ENCODE measurements at places on chromosomes 7 and 10. TPM values are rescaled to one million over a fixed set of nuclear protein-coding genes. Genes with fewer than 3 reads are reported as not detected.

DNA sequence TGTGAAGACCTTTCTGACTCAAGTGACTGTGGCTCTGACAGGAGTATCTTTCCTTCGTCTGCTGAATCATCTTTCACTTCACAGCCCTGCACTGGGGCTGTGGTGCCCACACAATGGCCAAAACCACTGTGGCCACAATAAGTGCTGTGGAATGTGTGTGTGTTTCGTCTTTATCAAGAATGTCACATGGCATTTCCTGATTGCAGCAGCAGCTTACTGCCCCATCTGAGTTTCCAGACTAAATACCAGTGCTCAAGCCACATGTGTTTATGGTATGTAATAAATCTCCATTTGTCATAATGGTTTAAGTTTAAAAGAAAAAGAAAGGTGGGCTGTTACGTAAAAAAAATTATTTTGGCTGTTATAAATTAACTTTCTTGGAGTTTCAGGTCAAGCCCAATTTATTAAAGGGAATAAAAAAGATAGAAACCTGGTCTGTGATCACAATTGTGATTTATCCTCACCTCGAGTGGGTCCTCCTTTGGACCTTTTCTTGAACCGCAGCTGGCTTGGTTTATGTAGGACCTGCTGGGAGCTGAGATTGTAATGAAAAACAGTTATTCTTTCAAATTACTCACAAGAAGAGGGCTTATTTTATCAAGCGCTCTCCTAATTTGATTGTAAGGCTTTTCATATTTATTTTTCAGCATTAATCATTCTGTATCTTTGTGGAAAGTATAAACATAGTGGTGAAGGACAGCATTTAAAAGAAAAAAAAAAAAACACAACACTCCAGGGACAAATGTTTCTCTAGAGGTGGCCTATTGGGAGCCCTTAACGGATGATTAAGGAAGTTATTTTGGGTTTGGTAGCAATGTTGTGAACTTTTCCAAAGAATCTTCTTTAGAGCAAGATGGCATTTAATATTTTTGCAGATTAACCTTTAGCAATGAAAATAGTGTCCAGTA, 116.2 kb downstream of the LRMDA start:
- no peak overlapping the region for H3K4me3 ChIP-seq
- no peaks in the 10 kb centered on the region for H3K27me3 ChIP-seq
- no peaks in the 10 kb centered on the region for H3K4me1 ChIP-seq
- DNase-seq, result no peak
- no peak overlapping the region for H3K27ac ChIP-seq

GRCh38 chr7:113085781-113086390, 741 bp downstream of the GPR85 start:
- no peaks in the 10 kb centered on the region for H3K36me3 ChIP-seq
- H3K27ac ChIP-seq, result no peak overlapping the region
- H3K4me3 ChIP-seq, result no peak overlapping the region

Gene EPO
- 0.29 TPM for total RNA-seq

- H3K36me3 ChIP-seq, result no peaks in the 10 kb centered on the region
- no peak overlapping the region for H3K4me3 ChIP-seq
- DNase-seq, result peak; percentile 49
- H3K4me1 ChIP-seq, result no peaks in the 10 kb centered on the region
- H3K27me3 ChIP-seq, result no peaks in the 10 kb centered on the region
These were observed 1325.5 kb downstream of the XPNPEP1 start for GRCh38 chr10:108597657-108598319.

DNA sequence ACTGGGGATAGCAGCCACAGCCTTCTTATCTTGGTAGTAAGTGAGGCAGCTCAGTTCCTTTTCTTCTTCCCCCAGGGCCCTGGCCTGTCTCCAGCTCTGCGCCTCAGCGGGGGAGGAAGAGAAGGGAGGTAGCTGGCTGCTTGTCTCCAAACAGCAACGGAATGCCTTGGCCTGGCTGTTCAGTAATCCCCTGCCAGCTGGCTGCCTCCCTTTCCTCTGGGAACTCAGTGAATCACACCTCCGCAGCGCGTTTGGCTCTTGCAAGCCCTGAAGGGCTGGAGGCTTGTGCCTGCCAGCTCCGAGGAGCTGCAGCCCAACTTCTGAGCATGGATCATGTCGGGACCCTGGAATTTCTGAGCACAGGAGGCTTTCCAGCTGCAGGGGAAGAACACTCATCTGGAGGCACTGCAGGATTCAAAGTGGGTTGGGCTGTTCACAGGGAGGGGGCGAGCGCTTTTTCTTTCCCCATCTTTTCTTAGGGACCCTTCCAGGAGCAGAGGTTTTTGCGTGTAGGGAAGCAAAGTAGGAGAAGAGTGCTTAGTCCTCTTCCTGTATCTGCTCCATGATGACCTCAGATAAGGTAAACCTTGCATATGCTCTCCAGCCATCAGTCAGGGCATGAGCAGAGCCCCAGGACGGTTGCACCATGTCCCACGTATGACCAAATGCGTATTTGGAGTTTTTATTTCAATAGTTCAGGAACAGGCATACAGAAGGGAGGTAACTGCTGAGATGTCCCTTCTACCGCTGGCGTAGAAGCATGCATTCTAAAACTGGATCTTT, 253.2 kb upstream of the INHBA start:
- peaks cover 37% of the 10 kb centered on the region for H3K27me3 ChIP-seq
- peaks cover 4% of the 10 kb centered on the region for H3K4me1 ChIP-seq
- H3K27ac ChIP-seq, result no peak overlapping the region
- no peaks in the 10 kb centered on the region for H3K36me3 ChIP-seq
- peak; percentile 94 for DNase-seq

DNA sequence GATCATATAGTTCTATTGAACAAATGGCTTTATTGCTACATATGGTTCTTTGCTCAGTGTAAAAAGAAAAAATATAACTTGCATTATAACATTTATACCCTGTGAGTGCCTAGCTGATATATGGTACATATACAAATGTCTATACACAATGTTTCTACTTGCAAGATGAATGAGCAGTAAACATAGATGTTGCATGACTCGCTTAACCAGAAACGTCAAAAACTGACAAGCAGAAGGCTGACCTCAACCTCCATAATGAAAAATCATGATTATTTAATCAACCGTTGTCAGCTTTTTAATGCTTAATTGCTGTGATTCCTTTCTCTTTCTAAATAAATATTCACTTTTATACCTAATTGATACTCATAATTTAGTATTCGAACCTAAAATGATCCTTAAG, 183.3 kb downstream of the PTN start:
- H3K27ac ChIP-seq, result no peak overlapping the region
- no peak for DNase-seq
- H3K4me1 ChIP-seq, result no peaks in the 10 kb centered on the region
- H3K4me3 ChIP-seq, result no peak overlapping the region

DNA sequence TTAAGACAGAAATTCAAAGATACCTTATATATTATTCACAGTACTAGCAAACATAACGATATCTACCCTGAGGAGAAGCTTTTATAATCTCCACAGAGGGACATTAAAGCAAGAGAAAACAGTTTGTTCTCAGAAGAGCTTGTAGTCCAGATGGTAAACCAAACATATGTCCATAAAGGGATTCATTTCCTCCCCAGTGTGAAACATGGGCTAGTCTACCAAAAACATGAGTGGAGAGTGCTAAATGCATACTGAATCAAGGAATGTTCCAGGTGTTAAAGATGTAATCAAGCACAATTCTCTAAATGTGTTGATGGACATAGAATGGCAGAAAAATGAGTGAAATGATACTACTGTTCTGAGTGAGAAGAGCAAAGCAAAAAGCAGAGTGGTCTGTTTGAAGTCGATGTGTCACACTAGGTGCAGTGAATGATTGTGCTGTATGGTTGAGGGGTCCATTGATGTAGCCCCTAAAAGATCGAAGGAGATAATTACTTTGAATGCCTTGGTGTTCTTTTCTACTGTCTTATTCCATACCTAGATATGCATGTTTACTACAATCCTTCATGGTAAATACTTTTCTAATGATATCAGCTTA, 25.3 kb downstream of the BCAP29 start:
- no peak for DNase-seq
- H3K36me3 ChIP-seq, result peaks cover 21% of the 10 kb centered on the region
- no peaks in the 10 kb centered on the region for H3K4me1 ChIP-seq

- no peak overlapping the region for H3K4me3 ChIP-seq
- DNase-seq, result no peak
- peaks cover 30% of the 10 kb centered on the region for H3K27me3 ChIP-seq
- no peak overlapping the region for H3K27ac ChIP-seq
- no peaks in the 10 kb centered on the region for H3K4me1 ChIP-seq
These were observed 6.1 kb downstream of the FFAR4 start for GRCh38 chr10:93572606-93573005.

Gene TRIL
- 3.3 TPM for total RNA-seq

DNA sequence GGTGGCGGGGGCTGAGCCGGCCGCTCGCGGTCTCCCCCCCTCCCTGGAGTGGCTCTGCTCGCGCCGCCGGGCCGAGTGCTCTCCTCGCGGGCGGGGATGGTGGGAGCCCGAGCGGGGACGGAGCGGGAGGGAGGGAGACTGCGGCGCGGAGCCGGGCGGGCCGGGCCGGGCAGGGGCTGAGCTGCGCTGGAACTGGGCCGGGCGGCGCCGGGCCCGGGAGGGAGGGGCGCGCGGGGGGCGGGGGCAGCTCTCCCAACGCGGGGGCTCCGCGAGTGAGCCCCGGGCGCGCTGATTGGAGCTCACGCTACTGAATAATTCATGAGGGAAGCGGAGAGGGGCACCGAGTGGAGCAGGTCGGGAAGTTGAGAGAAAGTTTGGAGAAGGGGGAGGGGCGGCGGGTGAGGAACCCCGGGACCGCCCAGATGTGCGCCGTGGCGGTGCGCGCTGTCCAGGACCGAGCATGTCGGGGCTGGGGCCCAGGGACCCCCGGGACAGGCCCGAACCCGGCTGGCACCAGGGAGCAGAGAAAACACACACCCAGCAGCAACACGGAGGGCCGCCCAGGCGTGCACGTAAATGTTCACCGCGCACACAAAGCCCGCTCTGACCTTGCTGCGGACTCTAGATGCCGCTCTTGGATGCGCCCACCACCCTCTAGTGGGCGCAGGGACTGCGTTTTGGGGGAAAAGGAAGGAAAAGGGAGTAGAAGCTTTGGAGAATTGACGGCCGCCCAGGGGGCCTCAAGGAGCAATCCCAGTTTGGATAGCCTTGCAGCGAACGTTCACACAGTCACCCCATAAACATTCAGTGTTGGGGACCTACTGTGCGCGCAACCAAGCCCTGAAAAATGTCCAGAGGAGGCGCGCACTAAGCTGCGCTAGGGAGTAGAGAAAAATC, at the start of gene EPHB4:
Gene EPHB4, minus strand, starts transcription at position 194 of the 897 bp plus-strand sequence. CDS start 493 bp downstream, outside the sequence.
- H3K4me3 ChIP-seq, result peak within 1 kb of the TSS; percentile 99
- H3K36me3 ChIP-seq, result peaks cover 16% of the 10 kb centered on the region
- H3K27ac ChIP-seq, result peak within 1 kb of the TSS; percentile 44
- H3K27me3 ChIP-seq, result no peaks in the 10 kb centered on the region
- DNase-seq, result peak; percentile 96

DNA sequence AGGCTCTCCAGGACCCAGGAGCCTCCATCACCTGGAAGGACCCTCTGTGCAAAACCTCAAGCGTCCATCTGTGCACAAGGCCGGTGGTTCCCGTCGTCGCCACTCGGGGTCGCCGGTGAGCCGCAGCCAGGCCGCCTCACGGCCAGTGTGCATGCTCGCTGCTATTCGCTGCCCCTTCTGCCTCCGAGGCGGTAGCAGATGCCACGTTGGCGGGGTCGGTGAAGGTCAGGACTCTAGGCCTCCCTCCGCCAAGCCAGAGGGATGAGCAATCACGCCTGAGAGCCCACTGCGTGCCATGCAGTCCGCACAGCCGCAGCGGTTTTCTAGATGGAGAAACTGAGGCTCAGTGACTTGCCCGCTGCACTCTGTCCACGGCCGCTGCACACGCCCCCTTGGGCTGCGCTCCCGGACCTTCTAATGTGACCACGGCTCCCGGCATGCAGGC, 5.7 kb downstream of the UPK3B start:
- DNase-seq, result no peak
- no peaks in the 10 kb centered on the region for H3K27me3 ChIP-seq
- no peaks in the 10 kb centered on the region for H3K36me3 ChIP-seq
- no peaks in the 10 kb centered on the region for H3K4me1 ChIP-seq

- no peak overlapping the region for H3K4me3 ChIP-seq
- H3K36me3 ChIP-seq, result no peaks in the 10 kb centered on the region
- no peak for DNase-seq
- no peaks in the 10 kb centered on the region for H3K27me3 ChIP-seq
- peaks cover 3% of the 10 kb centered on the region for H3K4me1 ChIP-seq
These were observed 54.8 kb upstream of the IFRD1 start for GRCh38 chr7:112395411-112395810.

Gene ZNF853
- total RNA-seq, result 9.0 TPM

DNA sequence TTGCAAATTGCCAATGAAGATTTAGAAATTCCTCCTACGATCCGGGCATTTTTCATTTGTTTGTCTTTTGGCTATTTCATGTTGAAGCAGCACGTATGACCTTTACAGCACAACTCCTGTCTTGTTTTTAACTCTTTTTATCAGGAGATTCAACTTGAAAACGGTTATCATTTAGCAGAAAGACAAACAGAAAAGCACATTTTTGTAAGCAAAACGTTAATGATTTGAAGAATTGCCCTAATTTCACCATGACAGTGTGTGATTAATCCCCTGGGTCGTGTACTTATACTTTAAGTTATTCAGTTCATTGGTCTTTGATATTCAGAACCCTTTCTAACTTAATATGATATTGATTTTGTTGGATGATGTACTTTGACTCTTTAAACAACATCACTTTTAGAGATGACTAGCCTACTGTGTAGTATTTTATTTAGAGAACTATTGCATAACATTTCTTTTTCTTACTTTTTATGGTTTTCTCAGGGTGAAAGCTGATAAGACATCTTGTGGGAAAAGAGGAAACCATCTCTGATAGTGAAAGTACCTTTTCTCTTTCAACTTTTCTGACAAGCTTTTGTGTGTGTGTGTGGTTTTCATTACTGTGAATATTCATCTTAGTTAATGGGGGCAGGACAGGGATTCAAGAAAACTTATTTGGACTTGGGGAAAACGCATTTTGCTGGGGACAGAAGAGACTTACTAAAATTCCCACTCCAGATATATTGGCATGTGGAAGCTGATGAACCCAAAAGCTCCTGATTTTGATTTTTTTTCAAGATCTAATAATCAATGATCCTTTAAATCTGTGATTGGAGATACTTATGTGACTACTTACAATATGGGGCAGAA, 8.1 kb downstream of the HHEX start:
- peaks cover 9% of the 10 kb centered on the region for H3K4me1 ChIP-seq
- DNase-seq, result no peak
- H3K36me3 ChIP-seq, result peaks cover 16% of the 10 kb centered on the region
- no peak overlapping the region for H3K4me3 ChIP-seq
- H3K27me3 ChIP-seq, result peaks cover 30% of the 10 kb centered on the region
